ENCODE measurements at places on chromosomes 16 and 17.

DNA sequence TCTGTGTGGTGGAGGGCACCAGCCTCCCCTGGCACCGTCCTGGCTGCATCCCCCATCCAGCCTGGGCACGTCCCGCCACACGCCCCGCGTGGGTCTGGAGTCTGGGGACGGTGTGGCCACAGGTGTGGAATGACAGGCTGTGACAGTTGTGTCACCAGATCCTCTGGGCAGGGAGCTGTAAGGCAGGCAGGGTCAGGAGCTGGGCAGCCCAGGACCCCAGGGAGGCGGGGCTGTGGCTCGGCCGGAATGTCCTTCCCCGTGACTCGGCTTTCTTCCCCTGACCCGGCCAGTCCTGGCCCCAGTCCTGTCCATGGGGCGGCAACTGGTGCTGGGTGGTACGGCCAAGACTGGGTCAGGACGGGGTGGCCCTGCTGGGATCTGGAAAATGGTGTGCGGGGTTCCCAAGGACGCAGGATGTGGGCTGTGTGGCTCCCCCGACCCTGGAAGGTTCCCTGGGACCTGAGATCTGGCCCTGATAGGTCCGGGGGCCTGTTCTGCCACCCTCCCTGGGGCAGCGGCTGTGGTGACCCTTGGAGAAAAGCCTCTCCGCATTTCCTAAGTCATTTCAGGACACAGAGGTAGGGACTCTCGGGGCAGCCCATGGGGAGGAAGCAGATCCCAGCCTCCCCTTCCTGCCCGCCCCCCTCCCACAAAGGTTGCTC is 3.3 kb upstream of the SLC16A3 start:
- DNase-seq = no peak

- no peak for DNase-seq
Measured at GRCh38 chr16:132120-132519, 6.4 kb downstream of the NPRL3 start.

- DNase-seq = no peak
Measured at GRCh38 chr17:79735096-79735495, 4.4 kb downstream of the ENPP7 start.

DNA sequence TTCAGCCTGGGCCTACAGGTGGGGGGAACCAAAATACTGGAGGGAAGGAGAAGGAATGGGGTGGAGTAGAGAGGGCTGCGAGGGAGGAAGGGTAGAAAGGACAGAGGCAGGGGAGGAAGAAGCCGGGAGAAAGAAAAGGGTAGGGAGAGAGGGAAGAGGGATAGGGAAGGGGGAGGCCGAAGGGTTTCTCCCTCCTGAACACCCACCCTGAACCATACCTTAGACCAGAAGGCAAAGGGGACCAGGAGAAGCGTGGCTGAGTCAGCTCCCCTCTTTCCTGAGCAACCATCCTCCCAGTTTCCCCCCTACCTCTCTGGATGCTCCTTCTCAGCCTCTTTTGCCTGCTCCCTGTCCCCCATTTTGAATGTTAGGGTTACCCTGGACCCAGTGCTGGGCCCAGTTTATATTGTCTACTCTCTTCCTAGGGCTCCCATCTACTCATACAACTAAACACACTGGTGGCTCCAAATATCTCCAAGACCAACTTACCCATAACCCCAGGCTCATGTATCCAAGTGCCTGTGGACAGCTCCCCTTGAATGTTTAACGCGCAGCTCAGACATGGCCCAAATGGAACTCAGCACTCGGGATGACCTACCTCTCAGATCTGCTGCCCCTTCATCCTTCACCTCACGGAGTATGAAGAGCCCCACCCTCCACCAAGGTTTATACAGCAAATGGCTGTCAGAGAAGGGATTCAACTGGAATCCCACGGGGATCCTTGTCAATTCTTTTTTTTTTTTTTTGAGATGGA is 7.8 kb downstream of the TSPOAP1 start:
- DNase-seq = no peak

GRCh38 chr17:77319211-77320043 is 178.7 kb downstream of the SEC14L1 start:
- no peak for DNase-seq

GRCh38 chr16:17392857-17393692 is 77.7 kb downstream of the XYLT1 start:
- no peak for DNase-seq

GRCh38 chr17:2067608-2068024 is 12.7 kb downstream of the HIC1 start:
- DNase-seq = no peak

GRCh38 chr17:36721560-36722120 is 120.3 kb downstream of the MRM1 start:
- no peak for DNase-seq

DNA sequence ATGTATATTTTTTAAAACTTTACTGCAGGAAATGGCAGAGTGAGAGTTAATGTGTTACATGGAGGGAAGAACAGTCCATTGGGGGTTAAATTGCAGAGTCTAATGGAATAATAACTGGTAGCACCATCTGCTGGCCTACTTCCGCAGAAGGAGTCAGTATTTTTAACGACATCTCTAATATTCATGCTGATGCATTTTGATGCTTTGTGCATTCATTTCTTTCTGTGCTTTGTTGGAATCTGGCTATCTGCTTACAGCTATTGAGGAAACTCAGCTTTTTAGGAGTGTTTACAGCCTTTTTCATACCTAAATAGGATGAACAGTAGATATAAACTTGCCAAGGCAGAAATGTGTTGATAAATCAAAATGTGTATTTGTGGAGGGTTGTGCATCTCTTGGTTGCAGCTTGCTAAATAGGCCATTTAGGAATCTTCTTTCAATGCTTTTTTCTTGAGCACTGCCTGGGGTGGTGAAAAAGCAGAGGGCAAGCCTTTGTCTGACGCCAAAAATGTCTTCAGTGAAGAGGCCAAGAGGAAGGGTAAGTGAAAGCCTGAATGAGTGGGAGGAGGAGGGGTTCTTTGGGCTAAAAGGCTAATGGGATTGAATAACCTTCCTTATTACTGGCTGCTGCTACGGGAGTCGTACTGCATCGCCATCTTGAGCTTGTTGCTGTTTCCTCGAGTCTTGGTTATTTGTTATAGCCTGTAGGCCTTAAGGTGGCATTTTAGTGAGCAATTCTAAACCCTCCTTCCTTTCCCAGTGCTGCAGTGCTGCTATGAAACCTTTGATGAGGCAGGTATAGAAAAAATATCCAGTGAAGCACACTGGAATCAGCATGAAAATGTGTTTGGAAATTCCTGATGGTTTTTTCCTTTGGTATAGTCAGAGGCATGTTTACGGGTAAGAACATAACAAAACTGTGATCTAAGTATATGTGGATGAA is 153.3 kb downstream of the CHD9 start:
- no peak for DNase-seq

DNA sequence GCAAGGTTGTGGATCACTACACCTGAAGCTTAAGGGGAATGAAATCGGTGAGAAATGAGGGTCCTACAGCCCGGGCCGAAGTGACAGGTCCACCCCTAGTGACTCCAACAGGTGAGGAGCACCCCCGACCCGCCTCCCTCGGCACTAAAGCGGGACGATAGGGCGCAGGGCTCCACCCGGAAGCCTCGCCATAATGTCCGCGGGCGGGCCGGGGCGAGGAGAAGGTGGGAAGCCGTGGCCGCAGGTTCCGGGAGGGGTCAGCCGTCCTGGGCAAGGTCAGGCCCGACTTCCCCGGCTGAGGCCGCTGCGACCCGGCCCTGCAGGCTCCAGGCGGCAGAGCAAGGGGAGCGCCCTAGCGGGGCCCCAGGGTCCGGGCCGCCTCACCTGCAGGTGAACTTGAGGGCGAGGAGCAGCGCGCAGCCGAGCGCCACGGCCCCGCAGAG is 543 bp downstream of the TXNDC11 start:
- DNase-seq = no peak

Data from mesenteric fat pad (tissue), 1 donor.